ENCODE measurements at places on chromosomes 2 and 18. TPM values are rescaled to one million over a fixed set of nuclear protein-coding genes. Genes with fewer than 3 reads are reported as not detected.
A peak's percentile ranks its signal among the peaks of the same experiment; 100 is the strongest.

COL6A3 gene
- 15.5 TPM for total RNA-seq

HOXD12 gene
- not detected for total RNA-seq

POTEC gene
- total RNA-seq, result not detected

CHRND gene
- total RNA-seq, result not detected

GRCh38 chr2:155026651-155027174 lies 328.2 kb downstream of the KCNJ3 start:
- DNase-seq, result no peak

DNA sequence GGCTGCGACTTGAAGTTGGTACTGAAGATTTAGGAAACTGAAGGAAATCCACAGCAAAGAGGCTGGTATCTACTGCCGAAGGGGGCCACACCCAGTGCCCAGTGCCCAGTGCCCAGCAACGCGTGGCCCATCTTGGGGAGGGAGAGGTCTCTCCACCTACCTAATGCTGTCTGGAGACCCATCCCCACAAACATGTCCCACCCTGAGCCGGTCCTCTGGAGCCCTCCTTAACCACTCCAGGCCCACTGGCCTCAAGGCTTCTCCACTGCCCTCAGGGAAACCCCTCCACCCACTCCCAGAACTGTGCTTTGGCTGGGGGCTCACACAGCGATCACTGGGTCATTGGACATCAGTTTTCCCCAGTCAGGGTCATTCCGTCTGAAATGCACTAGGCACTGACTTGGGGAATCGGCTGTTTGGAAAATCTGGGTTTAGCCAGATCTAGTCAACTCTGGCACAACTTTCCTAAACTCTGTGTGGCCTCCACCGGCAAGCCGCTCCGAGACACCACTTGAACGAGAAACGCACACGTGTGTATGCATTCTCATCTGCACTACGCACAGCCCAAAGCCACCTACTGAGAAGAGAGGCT lies 20.1 kb downstream of the GPR55 start:
- DNase-seq, result no peak

GRCh38 chr18:6648581-6648980 lies 80.9 kb upstream of the ARHGAP28 start:
- no peak for DNase-seq

- DNase-seq, result peak; percentile 50
These were observed 1.3 kb upstream of the DPYSL5 start for GRCh38 chr2:26846334-26847306.

DNA sequence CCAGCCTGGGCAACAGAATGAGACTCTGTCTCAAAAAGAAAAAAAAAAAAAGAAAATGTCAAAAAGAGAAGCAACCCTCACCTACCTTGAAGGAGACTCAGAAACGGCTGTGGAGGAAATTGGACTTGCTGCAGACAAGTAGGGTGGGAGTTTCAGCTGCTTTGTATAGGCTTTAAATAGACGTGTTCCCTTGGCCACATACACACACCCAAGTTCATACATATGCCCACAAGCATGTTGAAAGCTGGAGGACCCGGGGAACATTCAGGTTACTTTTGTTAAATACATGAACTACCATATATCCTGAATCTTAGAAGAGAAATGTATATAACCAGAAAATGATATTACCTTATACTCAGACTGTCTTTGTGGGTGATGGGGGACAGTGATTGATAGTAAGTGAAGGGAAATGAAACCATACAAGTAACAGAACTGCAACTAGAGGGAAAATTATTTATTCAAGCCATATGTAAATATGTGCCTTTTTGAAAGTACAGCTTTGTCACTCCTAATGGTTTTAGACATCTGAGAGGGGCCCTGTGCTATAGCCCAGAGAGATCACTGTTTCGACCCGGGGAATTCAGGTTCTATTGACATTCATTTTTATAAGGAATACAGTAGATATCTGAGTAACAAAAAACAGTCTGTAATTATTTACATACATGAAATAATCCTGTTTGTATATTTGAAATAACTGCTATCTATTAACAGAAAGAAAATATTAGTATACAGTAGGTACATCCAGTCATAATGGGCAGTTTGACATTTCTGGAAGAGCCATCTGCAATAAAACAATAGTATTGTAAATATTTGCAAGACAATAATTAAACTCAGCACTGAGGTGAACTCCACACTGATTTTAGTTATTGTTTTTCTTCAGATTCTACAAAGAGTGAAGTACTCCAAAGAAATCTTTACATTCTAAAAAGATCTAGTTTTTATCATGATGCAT lies 48.0 kb upstream of the TGIF1 start:
- DNase-seq, result no peak

DNA sequence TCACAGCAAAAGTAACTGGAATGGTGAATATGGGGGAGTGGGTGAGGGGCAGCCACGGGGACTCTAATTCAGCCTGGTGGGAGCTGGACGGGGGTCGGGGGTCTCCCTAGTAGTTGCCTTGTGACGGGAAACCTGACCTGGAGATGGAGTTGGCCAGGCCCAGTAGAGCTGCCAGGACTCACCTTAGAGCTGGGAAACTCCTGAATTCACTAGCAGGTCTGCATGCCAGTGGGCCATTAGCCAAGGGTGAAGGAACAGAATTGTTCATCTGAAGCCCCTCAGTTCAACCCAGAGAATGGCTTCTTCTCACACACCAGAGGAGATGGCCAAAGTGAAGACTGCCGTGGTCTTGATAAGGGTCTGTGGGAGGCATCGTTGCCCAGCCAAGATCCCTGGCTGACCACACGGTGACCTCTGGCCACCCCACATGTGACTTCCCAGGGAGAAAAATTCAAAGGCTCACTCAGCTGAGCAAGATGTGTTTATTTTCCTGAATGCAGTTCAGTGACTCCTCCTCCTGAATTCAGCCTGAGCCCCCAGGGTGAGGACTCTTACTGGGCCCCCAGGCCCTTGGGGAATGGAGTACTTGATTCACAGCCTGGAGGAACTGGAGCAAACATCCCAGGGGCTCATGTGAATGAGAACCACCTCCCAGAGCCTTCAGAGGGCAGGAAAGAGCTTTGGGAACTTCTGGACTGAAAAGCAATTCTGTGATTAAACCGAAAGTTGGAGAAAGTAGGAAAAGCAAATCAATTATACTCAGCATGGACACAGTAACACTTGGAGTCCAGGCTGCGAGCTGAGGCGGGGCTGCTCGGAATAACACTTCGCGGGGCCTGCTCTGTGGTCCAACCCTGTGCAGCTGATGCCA lies 25.2 kb downstream of the MOCOS start:
- no peak for DNase-seq

GRCh38 chr2:46188041-46188716 lies 109.0 kb upstream of the EPAS1 start:
- DNase-seq, result no peak

GRCh38 chr2:139478165-139478914 lies 698.1 kb upstream of the NXPH2 start:
- no peak for DNase-seq

GRCh38 chr2:65782996-65783650 lies 350.7 kb upstream of the SPRED2 start:
- DNase-seq, result no peak

DNA sequence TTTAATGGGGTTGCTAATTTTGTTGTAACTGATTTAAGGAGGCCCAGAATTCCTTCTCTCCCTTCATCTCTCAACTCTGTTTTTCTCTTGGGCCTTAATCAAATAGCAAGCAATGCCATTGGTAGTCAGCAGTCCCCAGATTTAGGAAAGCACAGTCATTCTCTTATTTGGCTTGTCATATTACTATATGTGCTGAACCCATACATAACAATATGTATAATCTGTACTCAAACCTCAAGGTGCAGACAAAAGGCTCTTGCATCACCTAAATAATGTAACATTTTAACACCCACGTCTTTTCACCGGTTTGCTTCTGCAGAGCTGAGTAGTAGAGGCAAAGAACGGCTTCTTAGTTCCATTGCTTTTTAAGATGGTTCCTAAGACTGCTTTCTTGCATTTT lies 33.4 kb downstream of the METTL8 start:
- no peak for DNase-seq

DNA sequence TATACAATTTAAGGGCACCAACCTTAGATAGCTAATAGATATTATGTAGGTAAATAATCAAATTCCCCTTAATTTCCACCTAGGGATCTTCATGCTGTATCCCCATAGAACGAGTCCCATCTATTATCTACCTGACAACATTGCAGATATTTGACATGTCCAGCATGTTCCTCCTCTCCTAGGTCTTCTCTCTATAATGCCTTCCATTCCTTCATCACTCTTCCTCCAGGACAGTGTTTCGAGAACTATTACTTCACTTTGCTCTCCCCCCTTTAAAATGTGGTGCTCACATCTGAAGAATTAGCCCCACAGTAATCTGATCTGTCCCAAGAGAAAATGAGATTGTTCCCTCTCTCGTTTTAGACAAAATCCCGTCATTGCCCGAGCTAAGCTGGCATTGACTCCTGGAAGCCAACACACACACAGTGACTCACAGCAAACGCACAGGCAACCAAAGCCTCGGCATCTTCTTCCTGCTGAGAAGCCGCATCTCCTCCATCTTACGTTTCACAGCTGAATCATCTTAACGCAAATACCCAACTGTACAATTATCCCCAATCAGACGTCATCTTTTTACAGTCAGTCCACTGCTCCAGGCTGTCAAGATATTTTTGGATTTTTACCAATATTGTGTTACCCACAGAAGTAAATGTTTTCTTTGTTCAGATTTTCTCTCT lies 162.9 kb upstream of the AGAP1 start:
- DNase-seq, result no peak

GRCh38 chr2:219689676-219690628 lies 62.5 kb downstream of the SLC4A3 start:
- DNase-seq, result peak; percentile 13
